Tibial nerve (tissue), 4 donors: ENCODE measurements at places on chromosomes 11 and 22. TPM values are rescaled to one million over a fixed set of nuclear protein-coding genes. Genes with fewer than 3 reads are reported as not detected.

GRCh38 chr11:58774164-58774593 lies 42.4 kb upstream of the GLYAT start:
- DNase-seq, result no peak

- DNase-seq, result no peak
Observed at GRCh38 chr22:48662476-48663135, 1165.1 kb downstream of the BRD1 start.

ANGPTL5 gene
- 0.60 TPM for total RNA-seq

DNA sequence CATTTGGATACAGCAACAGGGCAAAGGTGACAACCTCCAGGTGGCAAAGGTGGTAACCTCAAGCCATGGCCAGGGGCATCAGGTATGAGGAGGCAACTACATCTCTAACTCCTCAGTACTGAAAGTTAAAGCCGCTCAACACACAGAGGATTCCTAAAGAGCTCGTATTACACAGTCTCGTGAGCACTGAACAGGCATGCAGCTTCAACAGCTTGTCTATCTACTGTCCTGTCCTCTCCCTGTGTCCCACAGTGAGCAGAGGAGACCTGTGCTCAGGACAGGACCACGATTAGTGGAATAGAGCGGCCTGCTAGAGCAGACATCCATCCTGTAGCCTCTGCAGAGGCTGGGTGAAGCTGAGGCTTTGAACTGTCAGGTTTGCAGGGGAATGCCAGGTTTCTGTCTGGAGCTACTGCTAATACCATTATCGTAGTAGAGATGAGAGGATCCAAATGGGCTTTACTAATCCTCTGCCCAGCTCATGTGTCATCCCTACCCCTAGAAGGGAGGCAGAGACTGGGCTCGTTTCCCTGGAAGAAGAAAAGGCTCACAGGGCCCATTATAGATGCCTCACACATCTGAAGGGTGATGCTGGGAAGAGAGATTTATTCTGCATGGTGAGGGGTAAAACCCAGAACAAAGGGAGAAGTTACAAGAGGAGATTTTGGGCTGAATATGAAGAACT lies 415.2 kb downstream of the LARGE1 start:
- DNase-seq, result no peak

DNA sequence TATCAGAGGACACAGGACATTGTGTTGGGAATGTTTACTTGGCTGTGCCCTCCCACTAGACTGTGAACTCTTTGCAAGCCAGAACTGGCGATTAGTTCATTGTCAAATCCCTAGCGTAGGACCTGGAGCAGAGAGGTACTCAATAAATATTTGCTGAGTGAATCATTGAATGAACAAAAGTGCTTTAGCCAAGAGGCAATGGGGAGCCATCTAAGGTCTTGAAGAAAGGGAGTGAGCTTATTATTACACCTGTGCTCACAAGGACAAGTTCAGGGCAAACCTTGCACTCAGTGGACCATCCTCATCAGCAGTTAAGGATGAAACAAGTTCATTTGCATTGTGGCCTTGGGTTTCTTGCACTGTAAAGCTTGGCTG lies 1.1 kb upstream of the RASSF10 start:
- DNase-seq, result no peak

- no peak for DNase-seq
Observed at GRCh38 chr11:73225851-73226250, 7.8 kb downstream of the P2RY2 start.

- DNase-seq, result peak; percentile 51
Observed at GRCh38 chr22:37019309-37020191, at the start of the genes MPST and TST. TSS of gene MPST (plus strand) at chr22:37019742. CDS start at chr22:37019837, 95 bp downstream. TSS of gene TST (minus strand) at chr22:37019447. CDS start at chr22:37018732, 715 bp downstream.

ARRB1 gene
- total RNA-seq, result 68.1 TPM
